Epithelial cell of proximal tubule (primary cell): ENCODE measurements at places on chromosomes 7 and 10. TPM values are rescaled to one million over a fixed set of nuclear protein-coding genes. Genes with fewer than 3 reads are reported as not detected.

Gene HOXA13
- total RNA-seq, result not detected in 2 replicates

DNA sequence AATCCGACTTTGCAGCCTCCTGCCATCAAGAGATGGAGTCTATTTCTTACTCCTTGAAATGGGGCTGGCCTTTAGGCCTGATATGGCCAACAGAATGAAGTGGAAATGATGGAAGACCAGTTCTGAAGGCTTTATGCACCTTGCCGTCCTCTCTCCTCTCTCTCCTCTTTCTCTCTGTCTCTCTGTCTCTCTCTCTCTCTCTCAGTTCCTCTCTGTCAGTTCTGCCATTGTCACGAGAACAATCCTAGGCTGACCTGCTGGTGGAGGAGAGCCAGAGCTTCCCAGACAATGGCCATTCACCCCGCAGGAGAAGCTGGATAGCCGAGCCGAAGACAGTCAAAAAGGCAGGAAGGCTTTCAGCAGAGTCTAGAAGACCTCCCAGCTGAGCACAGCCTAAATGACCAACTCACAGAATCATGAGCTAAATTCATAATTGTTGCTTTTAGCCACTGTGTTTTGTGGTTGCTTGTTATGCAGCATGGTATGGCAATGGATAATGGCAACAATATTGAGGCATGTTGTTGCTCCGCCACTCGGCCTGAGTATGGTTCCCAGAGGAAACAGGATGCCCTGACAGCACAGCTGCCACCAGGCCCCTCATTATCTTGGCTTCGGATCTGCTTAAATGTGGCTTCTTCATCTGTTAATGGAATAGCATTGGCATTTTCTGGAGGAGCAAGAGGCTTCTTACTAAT is 35.5 kb downstream of the FRMPD2 start:
- no peak for DNase-seq

DNA sequence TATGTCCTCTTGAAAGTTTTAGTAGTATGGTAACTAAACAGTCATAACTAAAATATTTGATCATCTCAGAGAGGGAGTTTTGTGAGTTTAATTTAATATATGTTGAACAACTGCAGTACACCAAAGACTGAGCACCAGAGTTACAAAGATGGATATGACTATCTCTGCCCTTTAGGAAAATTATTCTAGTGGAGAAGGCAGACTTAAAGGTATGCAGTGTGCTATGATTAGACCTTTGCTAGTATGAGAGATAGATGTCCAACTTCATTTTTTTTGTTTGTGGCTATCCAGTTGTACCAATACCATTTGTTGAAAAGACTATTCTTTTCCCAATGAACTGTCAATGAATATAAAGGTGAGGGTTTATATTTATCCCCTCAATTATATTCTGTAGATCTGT is 33.4 kb downstream of the AKAP9 start:
- DNase-seq, result no peak

Gene EVX1
- total RNA-seq, result not detected in 2 replicates

- no peak for DNase-seq
These were observed 182.8 kb upstream of the BMPER start for GRCh38 chr7:33722383-33723101.
